GF-D8 (cell line): ENCODE measurements at places on chromosomes 3 and 15.

- DNase-seq: no peak
Measured at GRCh38 chr15:66936109-66936860, 129.1 kb upstream of the SMAD3 start.

- no peak for DNase-seq
Measured at GRCh38 chr3:129291236-129291886, 12.7 kb downstream of the HMCES start.

GRCh38 chr3:31288641-31289100, 244.1 kb upstream of the STT3B start:
- DNase-seq: no peak

GRCh38 chr3:13204177-13204581, 130.9 kb upstream of the IQSEC1 start:
- no peak for DNase-seq

- no peak for DNase-seq
Measured at GRCh38 chr3:156525808-156526207, 29.1 kb downstream of the SSR3 start.

GRCh38 chr15:77716632-77717332, 84.1 kb upstream of the LINGO1 start:
- no peak for DNase-seq

- DNase-seq: no peak
Measured at GRCh38 chr3:152261329-152261728, 7.4 kb upstream of the MBNL1 start.

GRCh38 chr3:150956376-150956775, 16.2 kb downstream of the CLRN1 start:
- no peak for DNase-seq

GRCh38 chr3:16264174-16264707, 502 bp downstream of the DPH3 start:
- DNase-seq: no peak
